Activated CD4-positive, alpha-beta T cell treated with anti-CD3 and anti-CD28 coated beads for 36 hours (primary cell): ENCODE measurements at places on chromosomes 1 and 21.
A peak's percentile ranks its signal among the peaks of the same experiment; 100 is the strongest.

- DNase-seq: no peak
Measured at GRCh38 chr1:175130649-175131045, 61.9 kb downstream of the KIAA0040 start.

DNA sequence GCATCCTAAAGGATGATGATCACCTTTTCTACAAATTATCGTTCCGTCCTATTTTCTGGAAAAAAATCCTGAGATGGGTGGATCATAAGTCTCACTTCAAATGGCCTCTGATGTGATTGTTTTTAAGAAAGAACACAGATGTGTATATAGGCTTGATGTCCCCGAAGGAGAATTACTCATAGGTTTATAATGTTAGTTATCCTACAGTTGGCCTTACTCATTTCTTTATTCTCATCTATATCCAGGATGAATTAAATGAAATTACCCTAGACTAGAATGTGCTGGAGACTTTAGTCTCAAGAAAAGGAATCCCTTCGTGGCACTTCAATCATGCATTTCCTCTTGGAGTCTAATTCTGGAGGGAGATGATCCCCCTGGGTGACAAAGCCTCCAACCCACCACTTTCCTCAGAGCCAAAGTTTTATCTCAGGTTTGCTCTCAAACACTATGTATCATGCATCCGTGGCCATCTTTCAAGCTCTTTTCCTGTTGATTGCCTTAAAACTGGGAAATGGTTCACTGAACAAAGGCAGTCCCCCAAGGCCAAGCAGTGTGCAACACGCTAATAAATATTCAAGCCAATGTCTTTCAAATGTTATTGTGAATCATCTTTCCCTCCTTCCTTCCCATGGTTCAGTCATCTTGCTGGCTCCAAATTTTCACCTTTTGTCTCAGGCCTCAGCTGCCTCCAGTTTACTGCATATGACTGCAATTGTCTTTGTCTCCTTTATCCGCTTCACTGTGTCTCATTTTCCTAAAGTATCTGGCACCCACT lies 32.5 kb upstream of the SMYD2 start:
- DNase-seq: no peak

- DNase-seq: peak; percentile 86
Measured at GRCh38 chr1:230867903-230868735, at the start of gene C1orf198. Gene C1orf198 (minus strand): TSS chr1:230868521. CDS start chr1:230868512, 9 bp downstream.

- DNase-seq: peak; percentile 92
Measured at GRCh38 chr1:43227143-43227764, 42.5 kb upstream of the TMEM125 start.

DNA sequence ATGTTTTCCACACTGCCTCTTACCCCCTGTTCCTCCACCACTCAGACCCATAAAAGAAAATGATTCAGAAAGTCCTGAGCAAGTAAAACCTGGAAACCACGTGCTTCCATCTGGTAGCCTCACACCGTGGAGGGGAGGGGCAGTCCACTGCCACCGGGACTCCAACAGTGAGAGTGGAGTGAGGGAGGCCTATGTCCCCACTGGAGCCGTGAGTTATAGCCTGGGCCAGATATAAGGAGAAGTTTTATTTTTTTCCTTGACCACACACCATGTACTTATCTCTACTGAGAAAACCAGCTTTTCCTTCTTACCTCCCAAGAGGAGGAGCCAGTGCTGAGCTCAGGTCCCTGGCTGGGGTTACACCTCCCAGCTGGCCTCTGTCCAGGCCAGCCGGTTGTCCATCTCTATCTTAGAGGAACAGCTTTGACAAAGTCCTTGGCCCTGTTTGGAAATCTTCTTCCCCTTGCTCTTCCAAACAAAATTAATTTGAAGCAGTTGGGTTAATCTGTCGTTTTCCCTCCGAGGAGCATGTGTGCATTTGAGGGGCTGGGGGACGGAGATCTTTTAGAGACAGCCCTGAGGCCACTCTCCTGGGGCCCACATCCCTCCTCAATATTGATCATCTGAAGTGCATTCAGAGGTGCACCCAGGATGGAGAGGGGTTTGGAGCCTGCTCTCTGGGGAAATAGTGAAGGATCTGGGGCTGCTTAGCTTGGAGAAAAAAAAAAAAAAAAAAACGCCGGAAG lies 49.1 kb upstream of the SERBP1 start:
- DNase-seq: peak; percentile 60

GRCh38 chr1:48109390-48110013 lies 112.3 kb upstream of the TRABD2B start:
- DNase-seq: no peak

DNA sequence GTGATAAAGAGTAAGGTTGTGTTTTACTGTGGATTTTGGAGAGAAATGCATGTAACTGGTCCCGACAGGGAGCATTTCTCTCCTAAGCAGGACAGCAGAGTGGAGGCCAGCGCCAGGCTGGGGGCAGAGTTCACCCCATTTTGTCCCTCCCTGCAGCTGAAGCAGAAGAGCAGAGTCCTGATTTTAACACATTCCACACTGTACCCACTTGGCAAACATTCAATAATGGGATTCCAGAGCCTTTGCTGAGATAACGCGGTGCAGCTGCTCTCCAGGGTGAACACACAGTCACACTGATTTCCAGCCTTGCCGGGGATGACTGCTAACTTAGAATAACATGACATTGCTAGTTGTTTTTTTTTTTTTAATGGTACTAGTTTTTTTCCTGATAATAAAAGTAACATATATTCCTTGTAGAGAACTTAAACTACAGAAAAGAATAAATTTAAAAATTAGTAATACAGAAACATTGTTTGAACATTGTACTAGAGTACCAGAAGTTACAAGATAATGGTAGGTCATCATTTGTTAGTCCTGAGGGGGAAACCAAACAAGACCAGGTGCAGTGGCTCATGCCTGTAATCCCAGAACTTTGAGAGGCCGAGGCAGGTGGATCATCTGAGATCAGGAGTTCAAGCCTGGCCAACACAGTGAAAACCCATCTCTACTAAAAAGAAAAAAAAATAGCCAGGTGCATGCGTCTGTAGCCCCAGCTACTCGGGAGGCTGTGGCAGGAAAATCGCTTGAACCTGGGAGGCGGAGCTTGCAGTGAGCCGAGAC lies 77.2 kb downstream of the SCCPDH start:
- no peak for DNase-seq

DNA sequence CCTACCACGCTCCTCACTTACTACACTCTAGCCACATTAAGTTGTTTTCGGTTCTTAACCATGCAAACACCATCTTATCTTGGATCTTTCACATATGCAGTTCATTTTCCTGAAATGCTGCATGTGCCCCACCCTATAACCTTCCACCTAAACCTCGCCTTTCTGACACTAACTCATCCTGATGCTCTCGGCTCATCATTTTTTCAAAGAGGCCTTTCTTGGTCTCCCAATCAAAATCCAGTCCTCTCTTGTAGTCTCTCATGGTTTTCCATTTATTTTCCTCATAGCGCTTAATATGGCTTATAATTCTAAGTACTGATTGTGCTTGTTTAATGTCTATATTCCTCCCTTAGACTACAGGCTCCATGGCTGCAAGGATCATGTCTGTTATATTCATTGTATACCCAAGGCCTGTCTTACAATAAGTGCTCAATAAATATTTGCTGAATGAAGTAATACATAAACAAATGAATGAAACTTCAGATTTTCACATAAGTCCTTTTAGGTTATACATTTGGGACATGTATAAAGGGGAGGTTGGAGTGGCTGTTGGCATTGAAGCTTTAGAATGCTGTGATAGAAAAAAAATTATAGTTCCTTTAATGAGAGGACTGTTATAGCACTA lies 79.2 kb upstream of the CDC42BPA start:
- DNase-seq: no peak
